Umbilical cord (tissue), 2 donors: ENCODE measurements at places on chromosomes 7 and 10. TPM values are rescaled to one million over a fixed set of nuclear protein-coding genes. Genes with fewer than 3 reads are reported as not detected.

The POLR2J gene
- 5.5 TPM for total RNA-seq

The LIPF gene
- total RNA-seq, result 5.5 TPM

The SPAM1 gene
- 1.2 TPM for total RNA-seq

The PKD2L1 gene
- total RNA-seq, result not detected

The UCMA gene
- 3.9 TPM for total RNA-seq

The NCAPG2 gene
- 11.6 TPM for total RNA-seq

The CYP26C1 gene
- 0.24 TPM for total RNA-seq

The IGFBP3 gene
- 734 TPM for total RNA-seq

- DNase-seq, result peak; percentile 73
Observed at GRCh38 chr10:4770801-4771553, 55.0 kb upstream of the AKR1E2 start.

DNA sequence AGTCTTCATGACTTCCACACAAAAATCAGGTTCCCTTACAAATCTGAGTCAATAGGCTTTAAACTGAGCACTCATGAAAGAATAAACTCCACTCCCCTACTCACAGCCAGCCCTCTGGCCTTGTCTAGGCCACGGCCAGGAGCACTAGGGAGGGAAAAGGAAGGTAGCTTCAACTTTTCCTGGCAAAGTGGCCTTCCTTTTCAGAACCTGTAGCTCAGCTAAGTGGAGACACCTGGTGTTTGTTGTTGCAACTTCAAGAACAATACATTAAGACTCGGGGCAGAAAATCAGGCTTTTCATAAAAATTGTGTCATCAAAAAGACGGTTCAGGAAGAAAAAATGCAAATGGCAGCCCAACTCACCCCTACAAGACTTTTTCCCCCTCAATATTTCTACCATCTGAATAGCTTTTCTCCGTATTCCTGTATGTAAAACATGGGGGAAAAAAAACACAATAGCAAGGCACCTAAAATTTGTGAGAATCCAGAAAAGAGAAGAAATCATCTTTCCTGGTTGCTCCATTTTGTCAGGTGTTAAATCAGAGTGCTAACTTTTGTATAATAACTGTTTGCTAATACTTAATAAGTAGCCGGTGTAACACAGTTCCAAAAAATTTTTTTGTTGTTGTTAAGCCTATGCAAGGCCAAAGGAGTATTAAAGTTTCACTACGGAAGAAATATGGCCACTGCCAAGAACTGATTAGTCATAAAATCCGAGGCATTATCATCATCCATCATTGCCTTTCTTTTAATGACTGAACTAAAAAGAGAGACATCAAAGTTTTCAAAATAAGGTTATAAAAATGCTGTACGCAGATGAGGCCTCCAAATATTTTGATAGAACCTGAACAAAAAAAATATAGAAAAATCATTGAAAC, 66.2 kb upstream of the ARID5B start:
- DNase-seq, result peak; percentile 82

DNA sequence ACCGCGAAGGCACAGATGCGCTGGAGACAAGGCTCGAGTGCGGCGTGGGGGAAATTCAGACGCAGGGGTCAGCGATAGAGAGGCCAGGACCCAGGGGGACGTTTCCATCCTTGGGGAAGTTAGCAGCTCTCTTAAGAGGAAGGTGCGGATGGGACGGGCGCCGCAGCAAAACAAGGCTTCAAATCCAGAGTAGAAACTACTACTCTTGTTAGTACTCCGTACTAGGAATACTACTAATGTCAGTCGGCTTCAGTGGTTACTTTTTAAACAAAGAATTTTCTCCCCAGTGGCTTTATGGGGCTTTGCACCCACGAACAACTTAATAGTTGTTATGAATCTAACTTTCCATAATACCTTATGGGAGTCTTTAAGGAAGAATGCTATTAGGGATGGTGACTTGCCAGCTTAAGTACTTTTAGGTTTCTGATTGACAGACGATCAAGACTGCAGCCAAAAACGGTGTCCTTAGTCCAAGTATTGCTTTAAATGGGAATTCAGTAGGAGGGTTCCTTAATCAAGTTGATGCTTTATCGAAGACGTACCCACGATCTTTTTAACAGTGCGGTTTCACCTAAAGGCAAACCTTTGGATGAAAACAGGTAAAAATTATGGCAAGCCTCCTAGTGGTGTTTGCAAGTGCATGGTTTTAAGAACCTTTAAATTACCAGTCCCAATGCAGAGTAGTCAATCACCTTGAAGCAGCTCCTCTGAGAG, 812 bp upstream of the IDE start:
- no peak for DNase-seq

GRCh38 chr10:68647672-68648341, 73.2 kb upstream of the CCAR1 start:
- DNase-seq, result no peak

- no peak for DNase-seq
Observed at GRCh38 chr10:30238836-30239235, 110.2 kb downstream of the MTPAP start.

DNA sequence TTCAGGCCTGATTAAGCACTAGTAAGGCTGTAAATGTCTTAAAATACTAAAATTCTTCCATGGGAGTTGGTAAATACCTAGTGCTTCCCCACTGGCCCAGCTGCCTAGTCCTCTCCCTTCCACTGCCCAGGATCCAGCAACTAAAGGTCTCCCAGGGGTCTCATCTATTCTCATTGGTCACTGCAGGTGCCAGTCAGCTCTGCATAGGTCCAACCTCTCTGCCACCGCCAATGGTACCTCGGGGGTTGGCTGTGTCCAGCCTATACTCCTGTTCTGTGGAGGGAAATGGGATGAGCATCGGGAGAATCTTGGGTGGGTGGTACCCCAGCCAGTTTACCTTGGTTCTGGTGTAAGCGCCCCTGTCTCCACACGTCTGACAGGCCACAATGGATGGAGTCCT, 6.1 kb upstream of the CREB5 start:
- DNase-seq, result no peak

DNA sequence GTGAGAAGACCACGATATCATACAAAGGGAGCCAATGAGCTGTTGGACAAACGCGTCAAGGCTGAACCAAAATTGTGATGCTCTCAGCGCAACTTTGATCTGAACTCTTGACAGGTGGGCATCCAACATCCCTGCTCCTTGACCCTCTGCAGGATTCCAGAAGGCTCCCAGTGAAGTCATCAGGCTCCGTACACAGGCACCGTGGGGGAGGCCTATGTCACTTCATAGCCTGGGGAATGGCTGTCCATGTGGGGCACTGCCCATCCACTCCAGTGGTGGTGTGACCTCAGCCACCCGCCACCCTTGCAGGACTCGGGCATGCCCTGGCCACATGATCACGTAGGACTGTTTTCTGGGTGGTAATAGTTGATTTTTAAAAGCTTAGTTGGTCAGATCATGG, 233.8 kb upstream of the GRB10 start:
- DNase-seq, result no peak

GRCh38 chr10:116620423-116621400, at the start of gene PNLIPRP2:
Gene PNLIPRP2 (plus strand): TSS chr10:116620953.
- DNase-seq, result peak; percentile 17

DNA sequence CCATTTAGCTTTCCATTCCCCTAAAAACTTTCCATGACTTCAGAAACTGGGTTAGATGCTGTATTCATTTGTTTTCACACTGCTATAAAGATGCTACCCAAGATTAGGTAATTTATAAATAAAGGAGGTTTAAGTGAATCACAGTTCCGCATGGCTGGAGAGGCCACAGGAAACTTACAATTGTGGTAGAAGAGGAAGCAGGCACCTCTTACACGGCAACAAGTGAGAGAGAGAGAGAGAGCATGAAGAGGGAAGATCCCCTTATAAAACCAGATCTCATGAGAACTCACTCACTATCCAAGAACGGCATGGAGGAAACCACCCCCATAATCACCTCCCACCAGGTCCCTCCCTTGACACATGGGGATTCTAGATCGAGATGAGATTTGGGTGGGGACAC, 336.8 kb downstream of the TFEC start:
- DNase-seq, result no peak

- DNase-seq, result no peak
Observed at GRCh38 chr10:101120884-101121653, 10.0 kb upstream of the TLX1 start.

DNA sequence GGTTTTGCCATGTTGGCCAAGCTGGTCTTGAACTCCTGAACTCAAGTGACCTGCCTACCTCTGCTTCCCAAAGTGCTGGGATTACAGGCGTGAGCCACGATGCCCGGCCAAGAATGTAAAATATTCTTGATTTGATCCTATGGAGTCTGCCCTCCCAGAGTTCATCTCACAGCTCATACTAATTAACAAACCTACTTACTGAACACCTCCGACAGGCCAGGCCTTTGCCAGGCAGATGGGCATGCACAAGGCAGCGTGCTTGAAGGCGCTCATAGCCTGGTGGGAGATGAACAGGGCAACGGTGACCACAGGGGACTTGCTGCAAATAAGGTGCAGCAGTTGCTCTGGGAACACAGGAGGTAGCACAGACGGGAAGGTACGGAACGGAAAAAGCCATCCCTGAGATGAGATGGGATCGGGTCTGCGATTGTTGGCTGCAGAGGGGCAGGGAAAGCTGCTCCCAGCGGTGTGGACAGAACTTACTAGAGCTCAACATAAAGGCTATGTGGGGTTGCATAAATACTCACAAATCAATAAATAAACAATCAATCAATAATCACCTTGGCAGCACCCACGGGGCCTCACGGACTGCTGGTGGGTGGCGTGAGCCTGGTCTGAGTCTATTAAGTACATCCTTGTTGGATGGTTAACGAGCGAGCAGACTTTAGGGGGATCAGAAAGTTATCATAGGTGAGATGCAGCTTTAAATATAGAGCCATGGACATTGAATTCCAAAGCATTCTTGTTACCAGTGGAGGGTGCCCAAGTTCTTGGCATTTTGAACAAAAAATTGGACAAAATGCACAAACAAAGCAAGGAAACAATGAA, 4.7 kb downstream of the ACBD7 start:
- DNase-seq, result no peak

DNA sequence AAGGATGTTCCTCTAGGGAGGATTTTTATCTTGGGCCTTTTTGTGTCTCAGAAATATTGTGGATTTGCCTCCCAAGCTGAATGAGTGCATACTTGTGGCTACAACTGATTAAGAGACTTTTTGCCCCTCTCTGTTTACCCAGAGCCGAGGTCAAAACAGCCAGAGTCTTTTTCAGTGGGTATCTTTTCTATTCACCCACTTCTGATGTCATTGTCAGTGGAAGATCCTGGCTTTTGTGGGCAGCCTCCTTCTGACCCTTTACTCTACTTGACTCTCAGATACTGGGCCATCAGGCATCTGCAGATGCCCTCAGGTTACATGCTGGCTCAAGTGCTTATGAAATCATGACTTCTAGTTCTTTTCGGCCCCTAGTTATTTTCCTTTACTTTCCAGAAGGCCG, 19.6 kb upstream of the PIP4K2A start:
- no peak for DNase-seq

DNA sequence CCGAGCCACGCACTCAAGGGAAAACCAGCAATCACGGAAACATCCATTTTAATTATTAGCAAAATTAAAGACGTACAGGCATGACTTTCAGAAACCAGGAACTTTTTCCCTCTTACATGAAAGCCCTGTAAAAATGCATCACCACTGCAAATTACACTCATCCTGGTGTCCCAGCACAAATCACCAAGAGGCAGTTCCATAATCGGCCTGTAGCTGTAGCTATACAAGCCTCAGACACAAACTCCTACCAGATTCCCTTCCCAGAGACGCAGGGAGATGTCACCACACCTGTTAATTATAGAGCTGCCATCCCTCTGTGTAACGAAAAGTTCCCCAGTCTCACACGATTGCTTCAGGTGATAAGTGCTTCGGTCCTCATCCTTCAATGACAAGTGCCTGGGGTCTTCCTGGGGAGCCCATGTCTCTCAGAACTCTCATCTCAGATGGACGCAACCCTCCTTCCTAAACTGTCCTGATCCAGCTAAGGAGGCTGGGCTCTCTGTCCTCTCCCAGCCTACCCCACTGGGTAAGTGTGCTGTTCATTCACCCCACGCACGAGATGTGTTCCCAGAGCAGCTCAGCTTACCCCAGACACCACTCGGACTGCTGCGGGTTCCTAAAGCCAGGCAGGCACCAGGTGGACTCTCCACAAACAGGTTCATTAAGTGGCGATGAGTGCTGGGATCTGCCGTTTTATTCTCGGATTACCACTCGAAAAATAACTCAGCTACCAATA, 5.9 kb downstream of the FGFR2 start:
- no peak for DNase-seq

GRCh38 chr10:121244818-121245217, 353.4 kb downstream of the FGFR2 start:
- peak; percentile 9 for DNase-seq

DNA sequence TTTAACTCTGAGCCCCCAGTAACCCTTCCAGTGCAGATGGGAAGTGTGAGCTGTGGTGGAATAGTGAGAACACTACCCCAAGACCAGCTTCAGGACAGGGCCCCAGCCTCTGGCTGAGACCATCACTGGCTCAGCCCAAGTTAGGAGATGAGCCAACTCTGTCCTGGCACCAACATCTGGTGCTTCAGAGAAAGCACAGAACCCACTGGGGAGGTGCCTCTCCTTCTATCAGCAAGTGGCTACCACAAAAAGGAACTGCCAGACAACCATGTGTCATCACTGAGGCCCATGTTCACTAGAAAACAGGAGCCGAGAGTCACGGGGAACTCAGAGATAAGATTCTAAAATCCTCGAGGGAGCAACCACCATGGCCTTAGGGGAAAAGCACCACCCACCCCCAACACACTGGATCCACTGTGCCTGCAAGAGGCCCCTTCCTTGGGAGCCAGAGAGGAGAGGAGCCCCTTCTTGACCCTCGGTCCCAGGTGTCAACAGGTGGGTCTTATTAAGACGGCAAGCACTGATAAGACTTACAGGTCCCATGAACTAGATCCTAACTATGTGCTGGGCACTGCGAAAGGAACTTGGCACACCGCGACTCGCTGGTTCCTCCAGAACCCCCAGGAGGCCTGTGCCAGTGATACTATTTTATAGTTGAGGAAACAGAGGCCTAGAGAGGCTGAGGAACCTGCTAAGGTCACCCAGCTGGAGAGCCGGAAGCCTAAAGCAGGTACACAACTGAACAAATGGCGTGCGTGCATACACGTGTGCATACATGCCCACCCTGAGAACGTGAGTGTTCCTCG, 102.7 kb downstream of the FAM53B start:
- peak; percentile 81 for DNase-seq

- no peak for DNase-seq
Observed at GRCh38 chr7:103576641-103577040, 130.6 kb upstream of the SLC26A5 start.

DNA sequence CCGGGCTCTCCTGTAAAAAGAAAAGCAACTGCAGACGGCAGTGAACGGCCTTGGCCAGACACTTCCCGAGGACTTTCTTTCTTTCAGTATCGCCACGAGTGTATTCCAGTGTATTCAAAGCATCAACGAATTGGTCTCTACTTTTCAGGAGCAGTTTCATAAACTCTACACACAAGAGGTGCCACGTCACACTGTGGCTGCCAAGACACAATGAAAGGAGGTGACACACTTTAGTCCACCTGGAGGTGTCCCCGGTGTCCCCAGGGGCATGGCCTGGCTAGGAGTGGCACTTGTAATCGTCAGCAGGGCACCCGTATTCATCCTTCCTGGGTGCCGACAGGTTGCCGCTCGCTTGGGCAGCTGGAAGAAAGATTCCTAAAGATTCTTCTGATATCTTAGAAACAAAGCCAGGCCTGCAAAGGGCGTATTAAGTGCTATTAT, 5.0 kb downstream of the TNS3 start:
- DNase-seq, result no peak
